WTC11 (cell line): ENCODE measurements at places on chromosomes 11 and 22. TPM values are rescaled to one million over a fixed set of nuclear protein-coding genes. Genes with fewer than 3 reads are reported as not detected.
A peak's percentile ranks its signal among the peaks of the same experiment; 100 is the strongest.

DNA sequence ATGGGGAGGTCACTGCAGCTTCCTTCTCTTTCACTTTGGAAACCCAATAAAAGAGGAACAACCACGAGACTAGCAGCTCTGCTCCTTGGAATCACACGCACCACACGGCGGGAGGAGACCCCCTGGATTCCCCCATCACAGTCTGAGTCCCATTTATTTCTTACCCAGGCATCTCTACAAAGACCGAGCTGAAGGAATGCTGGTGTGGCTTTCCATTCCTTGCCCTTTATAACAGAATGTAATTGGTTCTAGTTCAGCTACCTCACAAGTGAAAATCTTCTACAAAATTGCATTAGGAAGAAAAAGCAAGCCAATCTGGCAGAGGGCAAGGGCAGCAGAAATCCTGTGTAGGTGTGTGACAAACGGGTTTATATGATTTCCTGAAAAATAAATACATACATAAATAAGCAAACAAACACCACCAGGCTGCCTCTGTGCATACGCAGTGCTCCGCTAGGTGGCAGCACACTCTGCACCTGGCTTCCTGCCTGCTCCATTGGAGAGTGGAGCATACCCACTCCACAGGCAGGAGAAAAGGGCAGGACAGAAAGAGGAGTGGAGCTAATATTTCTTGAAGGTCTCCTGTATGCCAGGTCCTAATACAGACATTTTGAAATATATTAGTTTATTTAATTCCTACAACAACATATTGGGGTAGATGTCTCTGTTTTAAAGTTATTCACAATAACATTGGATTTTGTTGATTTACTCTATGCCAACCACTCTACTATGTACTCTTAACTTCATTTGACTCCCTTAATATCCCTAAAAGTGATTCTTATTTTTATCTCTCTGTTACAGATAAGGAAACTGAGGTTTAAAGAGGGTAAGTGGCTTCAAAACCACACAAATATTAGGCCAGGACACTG is 673.1 kb downstream of the KCNA4 start:
- no peaks in the 10 kb centered on the region for H3K36me3 ChIP-seq
- H3K4me1 ChIP-seq, result no peaks in the 10 kb centered on the region
- H3K27me3 ChIP-seq, result peaks cover 13% of the 10 kb centered on the region
- peak; percentile 80 for DNase-seq
- no peak overlapping the region for H3K27ac ChIP-seq

DNA sequence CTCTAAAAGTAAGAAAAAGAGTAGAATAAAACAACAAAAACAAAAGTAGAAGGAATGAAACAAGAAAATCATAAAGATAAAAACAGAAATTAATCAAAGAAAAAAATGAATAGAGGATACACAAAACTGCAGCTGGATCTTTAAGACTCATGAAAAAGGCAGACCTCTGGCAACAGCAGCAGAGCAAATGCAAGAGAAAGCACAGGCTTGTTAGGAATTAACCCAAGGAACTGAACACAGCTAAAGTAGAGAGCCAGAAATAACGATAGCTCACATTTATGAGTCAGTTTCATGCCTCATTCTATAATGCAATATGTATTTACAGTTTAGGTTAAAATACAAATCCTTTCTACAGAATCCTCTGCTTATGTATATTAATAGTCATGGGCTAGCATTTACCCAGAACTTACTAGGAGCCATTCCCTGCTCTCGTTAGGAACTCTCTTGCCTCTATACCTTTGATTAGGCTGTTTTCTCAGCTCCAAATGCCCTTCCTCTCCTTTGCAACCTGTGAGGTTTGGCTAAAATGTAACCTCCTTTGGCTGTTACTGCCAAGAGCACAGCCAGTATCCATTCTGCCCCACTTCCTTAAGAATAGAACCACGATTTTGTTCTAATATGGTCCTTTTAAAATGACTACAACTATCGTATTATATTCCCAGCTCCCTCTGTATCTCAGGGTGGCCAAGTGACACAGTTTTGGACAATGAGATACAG is 38.3 kb upstream of the NFAM1 start:
- no peaks in the 10 kb centered on the region for H3K36me3 ChIP-seq
- peaks cover 24% of the 10 kb centered on the region for H3K27me3 ChIP-seq
- no peak overlapping the region for H3K4me3 ChIP-seq

GRCh38 chr11:133943950-133944698 is 12.6 kb downstream of the IGSF9B start:
- peaks cover 29% of the 10 kb centered on the region for H3K4me1 ChIP-seq
- H3K4me3 ChIP-seq, result no peak overlapping the region
- no peak for DNase-seq
- H3K27me3 ChIP-seq, result no peaks in the 10 kb centered on the region
- H3K27ac ChIP-seq, result no peak overlapping the region

GRCh38 chr22:50459496-50460140 is 15.2 kb downstream of the SBF1 start:
- H3K4me1 ChIP-seq, result no peaks in the 10 kb centered on the region
- no peak overlapping the region for H3K27ac ChIP-seq
- no peak overlapping the region for H3K4me3 ChIP-seq
- H3K27me3 ChIP-seq, result no peaks in the 10 kb centered on the region; the same call in 1 of the 2 replicates
- no peak for DNase-seq

DNA sequence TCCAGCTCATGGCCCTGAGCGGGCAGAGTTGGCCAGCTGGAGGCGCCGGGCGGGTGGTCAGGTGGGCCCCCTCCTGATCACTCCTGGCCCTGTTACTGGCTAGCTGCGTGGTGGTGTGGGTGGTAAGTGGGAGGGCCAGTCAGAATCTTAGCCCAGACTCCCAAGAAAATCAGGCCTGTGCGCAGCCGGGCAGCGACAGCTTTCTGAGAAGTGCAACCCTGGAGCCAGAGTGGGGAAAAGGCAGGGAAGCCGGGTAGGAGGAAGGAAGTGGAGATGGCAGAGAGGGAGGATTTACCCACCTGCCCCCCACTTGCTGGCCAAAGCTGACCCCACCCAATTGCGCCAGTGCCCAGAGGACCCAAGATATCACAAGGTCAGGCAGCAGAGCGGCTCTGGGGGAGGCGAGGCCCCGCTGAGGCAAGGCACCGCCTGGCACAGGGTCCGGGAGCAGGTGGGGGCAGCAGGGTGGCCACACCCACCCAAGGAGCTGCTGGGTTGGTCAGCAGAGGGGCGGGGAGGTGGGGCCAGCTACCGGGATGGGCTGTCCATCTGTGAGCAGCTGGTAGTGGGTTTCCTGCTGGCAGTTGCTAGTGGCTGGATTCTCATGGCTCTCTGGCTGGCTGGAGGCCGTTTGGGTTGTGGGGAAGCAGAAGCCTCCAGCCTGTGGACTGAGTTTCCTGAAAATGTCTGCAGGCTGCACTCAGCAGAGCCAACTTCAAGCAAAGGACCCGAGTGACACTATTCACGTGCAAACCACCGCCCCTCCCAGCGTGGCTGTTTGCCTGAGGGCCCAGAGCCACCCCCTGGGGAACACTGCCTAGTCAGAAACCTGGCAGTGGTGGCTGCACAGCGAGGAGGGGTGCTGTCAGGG is 196.4 kb downstream of the IGLL1 start:
- peak; percentile 63 for DNase-seq
- no peaks in the 10 kb centered on the region for H3K36me3 ChIP-seq
- H3K27me3 ChIP-seq, result peaks cover 3% of the 10 kb centered on the region; the same call in 1 of the 2 replicates

DNA sequence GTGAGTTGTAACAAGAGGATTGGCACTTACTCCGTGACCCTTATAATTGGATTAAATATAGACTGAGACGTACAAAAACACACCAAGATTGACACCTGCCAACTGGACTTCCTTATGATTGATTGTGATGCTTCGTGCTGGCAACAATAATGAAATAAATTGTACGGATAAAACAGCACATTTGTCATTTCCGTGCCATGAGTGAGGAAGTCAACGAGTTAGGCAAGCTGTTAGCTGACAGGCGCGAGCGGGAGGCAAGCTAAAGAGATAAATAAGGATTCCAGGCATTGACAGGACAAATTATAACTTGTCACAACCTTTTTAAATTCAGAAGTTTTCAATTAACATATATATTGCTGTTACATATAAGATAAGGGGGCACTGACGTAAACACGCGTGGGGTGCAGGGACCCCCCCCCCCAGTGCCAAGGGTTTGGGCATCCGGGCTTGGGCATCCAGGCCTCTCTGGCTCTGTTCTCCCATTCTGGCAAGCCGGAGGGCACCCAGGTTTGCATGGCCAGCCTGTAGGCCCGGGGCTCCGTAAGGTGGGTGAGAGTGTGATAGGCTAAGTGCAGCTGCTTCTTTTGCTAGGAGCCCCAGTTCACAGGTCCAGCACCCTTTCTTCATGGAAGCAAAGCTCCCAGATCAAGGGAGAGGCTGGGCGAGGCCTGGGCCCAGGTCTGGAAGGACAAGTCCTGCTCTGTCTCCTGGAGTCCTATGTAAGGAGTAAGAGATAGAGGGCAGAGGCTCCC is 11.2 kb upstream of the PAX6 start:
- H3K4me1 ChIP-seq, result peaks cover 71% of the 10 kb centered on the region
- peak overlapping the region; percentile 70; the same call in 1 of the 2 replicates for H3K4me3 ChIP-seq
- no peak overlapping the region for H3K27ac ChIP-seq

DNA sequence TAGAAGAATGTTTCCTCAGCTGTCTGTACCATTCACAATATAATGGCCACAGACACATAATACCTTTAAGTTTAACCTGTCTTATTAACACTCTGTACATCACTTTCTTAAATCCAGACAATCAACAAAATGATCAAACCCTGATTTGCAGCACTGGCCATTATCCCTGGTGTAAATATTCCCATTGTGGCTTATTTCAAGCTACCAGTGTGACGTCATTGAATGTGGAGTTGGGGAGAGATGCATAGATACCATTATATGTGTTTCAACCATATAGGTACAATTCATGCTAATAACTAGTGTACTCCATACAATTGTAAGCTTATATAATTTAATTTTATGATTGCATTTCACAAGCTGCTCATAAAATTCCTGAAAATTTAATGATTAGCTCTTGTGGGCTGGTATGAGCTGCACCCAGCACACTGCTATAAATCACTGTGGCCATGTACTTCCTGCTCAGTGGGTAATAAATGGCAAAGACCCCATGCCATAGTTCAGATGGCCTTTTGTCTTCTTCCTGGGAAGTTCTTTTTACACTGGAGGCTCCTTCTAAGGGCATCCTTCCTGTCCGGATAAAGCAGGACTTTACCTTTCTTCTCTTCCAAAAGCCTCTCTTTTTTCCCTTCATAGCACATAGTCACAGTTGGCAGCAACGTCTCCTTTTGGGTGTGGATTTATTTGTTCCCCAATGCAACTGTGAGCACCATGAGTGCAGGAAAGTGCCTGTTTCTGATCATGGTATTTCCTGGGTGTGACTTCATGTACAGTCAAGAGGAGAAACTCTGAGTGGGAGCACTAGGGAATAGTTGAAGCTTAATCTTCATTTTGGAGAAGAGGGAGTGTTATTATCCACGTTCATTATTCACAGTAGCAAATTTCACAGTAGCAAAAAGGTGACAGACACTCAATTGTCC is 87.8 kb downstream of the MIAT start:
- no peak for DNase-seq
- H3K27ac ChIP-seq, result peak overlapping the region; percentile 69; the same call in 1 of the 2 replicates
- H3K4me3 ChIP-seq, result no peak overlapping the region
- no peaks in the 10 kb centered on the region for H3K36me3 ChIP-seq
- H3K27me3 ChIP-seq, result no peaks in the 10 kb centered on the region

- H3K27ac ChIP-seq, result no peak overlapping the region
- DNase-seq, result no peak
- peaks cover 13% of the 10 kb centered on the region for H3K4me1 ChIP-seq
- no peaks in the 10 kb centered on the region for H3K36me3 ChIP-seq
- H3K4me3 ChIP-seq, result no peak overlapping the region
- no peaks in the 10 kb centered on the region; the same call in 1 of the 2 replicates for H3K27me3 ChIP-seq
Observed at GRCh38 chr11:86473991-86474833, 99.5 kb downstream of the CCDC81 start.

GRCh38 chr11:134741453-134742223 is 329.6 kb upstream of the B3GAT1 start:
- no peaks in the 10 kb centered on the region for H3K4me1 ChIP-seq
- no peak for DNase-seq
- H3K36me3 ChIP-seq, result peaks cover 5% of the 10 kb centered on the region
- no peak overlapping the region for H3K27ac ChIP-seq
- peaks cover 27% of the 10 kb centered on the region for H3K27me3 ChIP-seq

DNA sequence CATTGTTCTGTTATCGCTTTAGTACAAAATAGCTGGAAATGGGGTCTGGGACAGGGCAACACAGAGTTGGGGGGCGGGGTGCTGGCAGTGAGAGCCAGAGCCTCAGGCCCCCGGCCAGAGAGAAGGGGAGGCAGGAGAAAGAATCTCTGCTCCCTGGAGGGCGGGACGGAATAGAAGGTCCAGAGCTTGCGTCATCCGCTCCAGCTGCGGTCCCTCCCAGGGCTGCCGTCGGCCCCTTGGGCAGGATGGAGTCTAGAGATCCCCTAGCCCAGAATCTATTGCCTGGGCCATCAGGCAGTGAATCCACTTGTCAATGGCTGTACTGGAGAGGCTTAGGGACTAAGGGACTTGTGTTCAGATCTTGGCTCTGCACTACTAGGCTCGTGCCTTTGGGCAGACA is 5.0 kb downstream of the TP53I11 start:
- H3K4me3 ChIP-seq, result no peak overlapping the region
- H3K27ac ChIP-seq, result no peak overlapping the region
- peaks cover 4% of the 10 kb centered on the region for H3K36me3 ChIP-seq

GRCh38 chr11:104564921-104565582 is 333.2 kb downstream of the CASP12 start:
- H3K4me3 ChIP-seq, result no peak overlapping the region
- H3K36me3 ChIP-seq, result peaks cover 20% of the 10 kb centered on the region
- H3K27ac ChIP-seq, result no peak overlapping the region
- DNase-seq, result no peak
- H3K4me1 ChIP-seq, result no peaks in the 10 kb centered on the region

GRCh38 chr11:8016440-8016839 is 29.3 kb downstream of the EIF3F start:
- H3K27me3 ChIP-seq, result peaks cover 69% of the 10 kb centered on the region
- H3K36me3 ChIP-seq, result no peaks in the 10 kb centered on the region
- DNase-seq, result peak; percentile 38
- H3K4me1 ChIP-seq, result peaks cover 32% of the 10 kb centered on the region
- peak overlapping the region; percentile 10 for H3K4me3 ChIP-seq
- no peak overlapping the region for H3K27ac ChIP-seq

GRCh38 chr11:129316781-129317180 is 58.9 kb upstream of the BARX2 start:
- no peak overlapping the region for H3K27ac ChIP-seq
- H3K4me1 ChIP-seq, result peaks cover 78% of the 10 kb centered on the region
- H3K36me3 ChIP-seq, result no peaks in the 10 kb centered on the region
- no peak overlapping the region for H3K4me3 ChIP-seq
- no peaks in the 10 kb centered on the region for H3K27me3 ChIP-seq

DNA sequence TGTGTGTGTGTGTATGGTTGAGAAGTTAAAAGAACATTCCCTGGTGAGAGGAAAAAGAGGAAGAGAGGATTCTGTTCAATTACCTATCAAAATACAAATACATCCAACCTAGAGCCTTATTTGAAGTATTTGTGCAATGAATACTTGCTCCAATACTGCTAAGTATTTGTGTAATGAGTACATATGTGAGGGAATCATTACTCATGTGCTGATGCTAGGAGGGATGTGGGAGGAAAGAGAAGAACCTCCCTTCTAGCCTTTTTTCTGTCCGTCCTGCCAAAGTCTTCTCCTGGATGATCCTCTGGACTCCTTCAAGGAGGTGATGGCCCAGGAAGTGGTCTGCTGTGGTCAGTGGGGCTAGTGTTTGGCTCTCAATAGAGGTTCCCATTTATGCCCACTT is 36.0 kb upstream of the ACCSL start:
- no peak overlapping the region for H3K27ac ChIP-seq
- no peak for DNase-seq
- H3K27me3 ChIP-seq, result no peaks in the 10 kb centered on the region
- H3K4me3 ChIP-seq, result no peak overlapping the region

Gene SCGB1D2
- total RNA-seq, result not detected in 3 replicates

Gene UEVLD
- 6.7 to 8.6 TPM (median 7.5 TPM) in 3 replicates for total RNA-seq

Gene C22orf31
- total RNA-seq, result not detected in 3 replicates

Gene MUC6
- total RNA-seq, result 0.05 to 0.13 TPM (median 0.07 TPM) in 3 replicates

Gene MYO18B
- total RNA-seq, result 0.55 to 1.4 TPM (median 0.96 TPM) in 3 replicates

Gene SLC6A5
- total RNA-seq, result 0.05 TPM in 2 of 3 replicates, not detected in the other

Gene NLRP14
- 0.05 to 0.16 TPM (median 0.07 TPM) in 3 replicates for total RNA-seq

Gene C11orf16
- 0.11 to 0.42 TPM in 2 of 3 replicates, not detected in the other for total RNA-seq

Gene DERL3
- total RNA-seq, result 10.9 to 12.5 TPM (median 11.3 TPM) in 3 replicates
